Activated T-cell treated with anti-CD3 and anti-CD28 coated beads for 1 hour (primary cell): ENCODE measurements at places on chromosomes 4 and X.

- peak; percentile 28 for DNase-seq
Measured at GRCh38 chr4:4461850-4462249, 74.9 kb downstream of the NSG1 start.

DNA sequence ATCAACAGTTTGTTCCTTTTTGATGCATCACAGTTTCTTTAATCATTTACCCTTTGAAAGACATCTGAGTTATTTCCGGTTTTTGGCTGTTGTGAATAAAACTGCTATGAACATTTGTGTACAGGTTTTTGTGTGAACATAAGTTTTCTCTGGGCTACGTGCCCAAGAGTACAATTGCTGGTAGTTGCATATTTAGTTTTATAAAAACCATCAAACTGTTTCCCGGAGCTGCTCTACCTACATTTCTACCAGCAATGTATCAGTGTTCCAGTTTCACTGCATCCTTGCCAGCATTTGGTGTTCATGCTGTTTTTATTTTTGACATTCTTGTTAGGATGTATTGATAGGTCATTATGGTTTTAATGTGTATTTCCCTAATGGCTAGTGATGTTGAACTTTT, 17.3 kb downstream of the KDM6A start:
- DNase-seq = no peak

GRCh38 chrX:10549280-10549679, 71.1 kb downstream of the MID1 start:
- no peak for DNase-seq

GRCh38 chr4:104493081-104493831, 1.4 kb downstream of the CXXC4 start:
- no peak for DNase-seq

GRCh38 chrX:140509468-140510305, 4.8 kb upstream of the SOX3 start:
- DNase-seq = no peak
